Spleen (tissue), 13 donors: ENCODE measurements at places on chromosomes 1 and 21.

DNA sequence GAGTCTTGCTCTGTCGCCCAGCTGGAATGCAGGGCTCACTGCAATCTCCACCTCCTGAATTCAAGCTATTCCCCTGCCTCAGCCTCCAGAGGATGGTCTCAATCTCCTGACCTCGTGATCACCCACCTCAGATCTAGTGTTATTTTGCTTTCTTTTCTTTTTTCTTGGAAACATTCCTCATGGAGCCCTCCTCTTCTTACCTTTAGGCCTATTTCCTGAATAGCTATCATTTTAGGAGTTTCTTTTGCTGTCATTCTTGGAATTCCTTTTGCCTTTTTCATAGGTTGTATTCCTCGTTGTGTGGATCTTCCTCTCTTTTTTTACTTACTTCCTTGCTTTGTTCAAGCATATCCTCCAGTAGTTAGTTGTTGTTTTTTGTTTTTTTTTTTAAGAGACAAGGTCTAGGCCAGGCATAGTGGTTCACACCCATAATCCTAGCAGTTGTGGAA lies 173.8 kb downstream of the RASAL2 start:
- H3K4me3 ChIP-seq, result no peak overlapping the region
- H3K36me3 ChIP-seq, result no peaks in the 10 kb centered on the region
- no peaks in the 10 kb centered on the region for H3K27me3 ChIP-seq
- H3K27ac ChIP-seq, result no peak overlapping the region
- DNase-seq, result no peak

- H3K27ac ChIP-seq, result no peak overlapping the region
- H3K27me3 ChIP-seq, result no peaks in the 10 kb centered on the region
- H3K36me3 ChIP-seq, result peaks cover 25% of the 10 kb centered on the region
- peaks cover 5% of the 10 kb centered on the region for H3K4me1 ChIP-seq
Observed at GRCh38 chr1:12034381-12034801, 15.1 kb downstream of the MIIP start.

DNA sequence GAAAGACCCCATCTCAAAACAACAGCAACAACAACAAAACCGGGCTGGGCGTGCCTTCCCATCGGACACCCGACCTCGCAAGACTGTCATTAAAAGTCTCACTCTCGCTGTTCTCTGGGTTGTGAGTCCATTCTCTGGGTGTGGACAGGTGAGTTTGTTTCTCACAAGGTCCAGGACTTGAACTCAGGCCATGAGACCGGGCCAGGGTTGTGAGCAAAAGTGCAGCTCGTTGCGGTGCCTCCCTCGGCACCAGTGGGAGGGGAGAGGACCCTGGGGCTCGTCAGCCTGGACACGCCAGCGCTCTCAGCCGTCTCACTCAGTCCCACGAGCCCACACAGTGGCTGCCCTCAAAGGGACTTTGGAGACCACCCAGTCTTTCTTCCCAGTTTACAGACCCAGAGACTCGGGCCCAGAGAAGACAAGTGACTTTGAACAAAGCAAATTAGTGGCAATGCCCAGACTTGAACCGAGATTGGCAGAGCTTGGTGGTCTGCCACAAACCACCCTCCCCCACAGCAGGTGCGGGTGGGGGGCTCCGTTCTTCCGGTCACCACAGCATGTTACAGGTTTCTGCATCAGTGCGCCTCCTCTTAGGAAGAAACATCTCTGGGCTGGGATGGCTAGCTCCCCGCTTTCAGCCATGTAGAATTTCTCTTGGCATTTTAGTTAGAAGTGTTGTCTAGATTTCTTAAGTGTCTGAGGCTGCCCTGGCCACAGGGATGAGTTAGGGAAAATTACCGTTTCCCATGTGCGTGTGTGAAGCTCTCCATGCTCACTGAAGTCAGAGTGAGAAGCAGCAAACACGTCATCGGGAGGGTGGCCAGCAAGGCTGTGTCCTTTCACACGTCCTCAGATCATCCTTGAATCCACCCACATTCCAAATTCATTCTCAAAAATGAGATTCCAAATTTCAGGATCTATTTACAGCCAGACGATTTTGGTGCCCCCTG lies 28.3 kb downstream of the LRRC3 start:
- no peak overlapping the region for H3K4me3 ChIP-seq
- peak; percentile 43 for DNase-seq
- H3K4me1 ChIP-seq, result peaks cover 5% of the 10 kb centered on the region
- no peaks in the 10 kb centered on the region for H3K36me3 ChIP-seq
- H3K27ac ChIP-seq, result no peak overlapping the region
- H3K27me3 ChIP-seq, result no peaks in the 10 kb centered on the region

GRCh38 chr1:1627261-1627828 lies 4.6 kb upstream of the MMP23B start:
- no peaks in the 10 kb centered on the region for H3K36me3 ChIP-seq
- H3K4me3 ChIP-seq, result no peak overlapping the region
- peaks cover 6% of the 10 kb centered on the region for H3K4me1 ChIP-seq
- H3K27ac ChIP-seq, result no peak overlapping the region
- peaks cover 20% of the 10 kb centered on the region for H3K27me3 ChIP-seq

DNA sequence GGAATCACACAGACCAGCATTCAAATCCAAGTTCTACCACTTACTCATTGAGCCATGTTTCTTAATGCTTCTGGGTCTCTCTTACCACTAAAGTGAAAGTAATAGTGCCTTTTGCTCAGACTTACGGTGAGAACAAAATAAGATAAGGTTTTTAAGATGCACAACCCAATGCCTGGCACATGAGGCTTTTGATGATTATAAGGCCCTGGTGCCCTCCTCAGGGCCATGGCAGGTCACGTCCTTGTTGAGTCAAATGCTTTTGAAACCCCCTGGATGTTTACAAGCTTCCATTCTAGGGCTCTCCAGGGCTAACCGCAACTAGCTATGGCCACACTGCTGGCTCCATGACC lies 76.0 kb downstream of the TENT5C start:
- DNase-seq, result no peak
- no peak overlapping the region for H3K4me3 ChIP-seq
- H3K27ac ChIP-seq, result no peak overlapping the region

DNA sequence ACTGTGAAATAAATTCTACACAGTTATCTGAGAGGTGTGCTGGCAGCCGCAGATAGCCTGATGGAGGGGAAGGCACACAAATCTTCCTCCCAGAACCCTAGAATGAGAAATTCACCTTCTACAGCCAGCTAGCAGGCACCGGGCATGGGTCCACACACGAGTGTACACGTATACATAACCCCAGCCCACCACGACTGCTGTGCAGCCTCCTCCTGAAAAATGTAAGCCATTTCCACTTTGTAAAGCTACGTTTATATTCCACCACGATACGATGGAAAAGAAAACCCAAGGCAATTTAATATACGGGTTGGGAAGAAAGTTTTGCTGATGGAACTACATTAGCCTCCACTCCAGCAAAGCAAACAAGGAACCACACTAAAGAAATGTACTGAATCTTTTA lies 1.8 kb downstream of the BTG3 start:
- H3K27ac ChIP-seq, result peak overlapping the region; percentile 88
- DNase-seq, result no peak
- H3K4me3 ChIP-seq, result peak overlapping the region; percentile 84
- peaks cover 13% of the 10 kb centered on the region for H3K4me1 ChIP-seq
- no peaks in the 10 kb centered on the region for H3K27me3 ChIP-seq
- H3K36me3 ChIP-seq, result peaks cover 12% of the 10 kb centered on the region

- H3K36me3 ChIP-seq, result no peaks in the 10 kb centered on the region
- H3K4me3 ChIP-seq, result no peak overlapping the region
- H3K27me3 ChIP-seq, result no peaks in the 10 kb centered on the region
- no peak overlapping the region for H3K27ac ChIP-seq
Observed at GRCh38 chr1:2926447-2927055, 94.7 kb upstream of the ACTRT2 start.

- no peak overlapping the region for H3K4me3 ChIP-seq
- H3K36me3 ChIP-seq, result no peaks in the 10 kb centered on the region
- no peak overlapping the region for H3K27ac ChIP-seq
- H3K27me3 ChIP-seq, result no peaks in the 10 kb centered on the region
Observed at GRCh38 chr1:225691861-225692516, 39.1 kb upstream of the ENAH start.

- no peak overlapping the region for H3K4me3 ChIP-seq
Observed at GRCh38 chr1:170194451-170194850, 48.7 kb downstream of the NTMT2 start.

DNA sequence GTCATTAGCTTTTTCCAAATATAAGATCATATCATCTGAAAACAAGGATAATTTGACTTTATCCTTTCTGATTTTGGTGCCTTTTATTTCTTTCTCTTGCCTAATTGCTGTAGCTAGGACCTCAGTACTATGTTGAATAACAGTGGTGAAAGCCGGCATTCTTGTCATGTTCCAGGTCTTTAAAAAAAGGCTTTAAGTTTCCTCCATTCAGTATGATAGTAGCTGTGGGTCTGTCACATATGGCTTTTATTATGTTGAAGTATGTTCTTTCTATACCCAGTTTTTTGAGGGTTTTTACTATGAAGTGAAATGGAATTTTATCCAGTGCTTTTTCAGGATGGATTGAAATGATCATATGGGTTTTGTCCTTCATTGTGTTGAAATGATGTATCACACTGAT lies 115.8 kb downstream of the DUSP10 start:
- no peaks in the 10 kb centered on the region for H3K36me3 ChIP-seq
- no peak for DNase-seq
- H3K4me3 ChIP-seq, result no peak overlapping the region
- H3K4me1 ChIP-seq, result no peaks in the 10 kb centered on the region
- H3K27ac ChIP-seq, result no peak overlapping the region
- H3K27me3 ChIP-seq, result no peaks in the 10 kb centered on the region

GRCh38 chr1:78843546-78843945 lies 163.0 kb downstream of the ADGRL4 start:
- H3K27ac ChIP-seq, result no peak overlapping the region
- no peaks in the 10 kb centered on the region for H3K36me3 ChIP-seq
- no peaks in the 10 kb centered on the region for H3K27me3 ChIP-seq
- H3K4me1 ChIP-seq, result no peaks in the 10 kb centered on the region
- DNase-seq, result no peak
- no peak overlapping the region for H3K4me3 ChIP-seq

DNA sequence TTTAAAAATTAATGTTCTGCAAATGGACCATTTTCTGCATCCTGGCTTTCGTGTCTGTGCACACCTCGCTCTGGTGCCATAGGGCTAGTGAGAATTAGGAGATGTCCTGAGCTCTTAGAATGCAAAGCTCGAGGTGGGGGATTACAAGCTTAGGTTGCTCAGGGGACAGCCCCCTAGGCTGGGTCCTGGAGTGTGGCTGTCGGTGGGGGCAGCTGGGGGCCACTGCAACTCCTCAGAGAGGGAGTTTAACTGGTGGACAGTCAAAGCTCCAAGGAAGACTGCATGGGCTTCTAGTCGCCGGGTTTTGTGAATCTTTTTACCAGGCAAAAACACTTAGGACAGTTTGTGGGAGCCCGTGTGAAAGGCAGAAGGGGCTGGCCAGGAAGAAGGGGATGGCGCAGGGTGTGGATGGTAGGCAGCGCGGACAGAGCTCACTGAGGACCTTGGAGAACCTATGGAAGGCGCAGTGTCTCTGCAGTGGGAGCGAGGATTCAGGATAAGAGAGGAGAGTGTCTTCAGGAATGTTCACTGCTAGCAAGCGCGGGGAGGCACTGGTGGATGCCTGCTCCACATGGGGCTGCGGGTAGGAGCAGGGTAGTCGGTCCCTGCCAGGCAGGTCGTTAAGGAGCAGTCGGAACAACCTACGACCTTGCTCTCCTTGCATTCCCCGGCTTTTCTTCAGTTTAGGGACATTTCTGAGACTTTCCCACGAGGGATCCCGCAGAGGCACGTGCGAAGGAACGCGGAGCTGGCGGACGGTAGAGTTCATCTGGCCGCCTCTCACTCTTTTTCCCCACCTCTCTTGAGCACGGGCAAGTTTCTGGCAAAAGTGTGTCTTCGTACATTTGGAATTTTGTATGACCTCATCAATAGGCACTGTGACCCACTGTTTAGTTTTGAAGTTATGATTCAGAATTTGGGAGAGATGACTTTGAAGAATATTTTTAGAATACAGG lies 12.9 kb upstream of the KCNE1 start:
- no peak overlapping the region for H3K27ac ChIP-seq
- no peaks in the 10 kb centered on the region for H3K27me3 ChIP-seq
- no peak for DNase-seq
- no peak overlapping the region for H3K4me3 ChIP-seq
- peaks cover 73% of the 10 kb centered on the region for H3K4me1 ChIP-seq
- peaks cover 28% of the 10 kb centered on the region for H3K36me3 ChIP-seq

DNA sequence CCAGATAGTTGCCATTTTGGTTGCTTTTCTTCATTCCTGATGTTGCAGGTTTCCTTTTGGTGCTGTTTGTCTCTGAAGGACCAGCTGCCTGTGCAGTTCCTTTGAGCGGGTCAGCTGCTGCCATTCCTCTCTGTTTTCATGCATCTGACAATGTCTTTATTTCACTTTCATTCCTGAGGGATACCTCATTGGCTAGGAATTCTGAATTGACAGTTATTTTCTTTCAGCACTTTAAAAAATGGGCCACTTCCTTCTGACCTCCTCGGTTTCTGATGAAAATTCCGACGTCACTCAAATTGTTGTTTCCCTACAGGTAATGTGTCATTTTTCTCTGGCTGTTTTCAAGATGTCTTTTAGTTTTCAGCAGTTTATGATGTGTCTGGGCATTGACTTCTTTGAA lies 24.8 kb downstream of the CCSAP start:
- no peak for DNase-seq
- H3K4me1 ChIP-seq, result no peaks in the 10 kb centered on the region
- H3K36me3 ChIP-seq, result peaks cover 52% of the 10 kb centered on the region
- H3K27ac ChIP-seq, result no peak overlapping the region
- no peaks in the 10 kb centered on the region for H3K27me3 ChIP-seq

- H3K27ac ChIP-seq, result no peak overlapping the region
- no peaks in the 10 kb centered on the region for H3K36me3 ChIP-seq
- H3K27me3 ChIP-seq, result no peaks in the 10 kb centered on the region
- no peak for DNase-seq
Observed at GRCh38 chr1:115240297-115240696, 97.8 kb downstream of the NGF start.

DNA sequence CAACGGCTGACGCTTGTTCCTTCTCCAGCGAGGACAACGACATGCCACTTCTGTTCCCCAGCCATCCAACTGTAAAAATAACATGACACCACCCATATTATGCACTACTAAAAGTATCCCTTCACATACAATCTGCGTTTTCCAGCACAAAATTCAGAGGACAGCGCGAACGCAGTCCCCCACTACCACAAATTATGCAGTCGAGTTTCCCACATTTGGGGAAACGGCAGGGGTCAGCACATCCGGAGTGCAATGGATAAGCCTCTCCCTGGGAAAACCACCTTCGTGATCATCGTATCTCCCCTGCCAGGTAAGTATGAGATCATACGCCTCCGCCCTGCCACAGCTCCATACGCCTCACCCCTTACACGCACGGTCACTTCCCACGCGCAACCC lies 120.9 kb downstream of the PPIAL4G start:
- DNase-seq, result no peak
- H3K36me3 ChIP-seq, result no peaks in the 10 kb centered on the region
- H3K4me3 ChIP-seq, result no peak overlapping the region
- H3K27me3 ChIP-seq, result no peaks in the 10 kb centered on the region
- H3K27ac ChIP-seq, result no peak overlapping the region
- peaks cover 13% of the 10 kb centered on the region for H3K4me1 ChIP-seq

DNA sequence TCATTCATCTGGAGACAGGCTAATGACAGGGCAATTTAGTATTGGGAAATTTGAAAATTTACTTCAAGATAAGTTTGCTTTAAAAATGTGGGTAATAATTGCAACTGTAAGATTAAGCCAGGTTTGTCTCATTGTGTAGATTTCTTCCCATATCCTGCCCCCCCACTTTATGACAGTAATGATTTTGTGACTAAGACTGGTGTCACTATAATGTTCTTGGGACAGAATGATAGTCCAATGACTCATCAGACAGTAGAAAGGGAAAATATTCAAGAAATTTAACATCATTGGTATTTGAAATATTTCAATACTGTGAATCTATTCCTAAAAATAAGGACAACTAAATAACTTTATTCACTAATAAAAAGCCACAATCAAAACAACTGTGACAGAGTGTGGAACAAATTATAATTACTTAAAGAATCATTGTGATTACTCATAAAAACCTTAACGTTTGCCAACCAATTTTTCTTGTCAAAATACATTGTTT lies 36.7 kb downstream of the FH start:
- H3K27me3 ChIP-seq, result no peaks in the 10 kb centered on the region
- no peaks in the 10 kb centered on the region for H3K4me1 ChIP-seq
- H3K27ac ChIP-seq, result no peak overlapping the region
- no peak overlapping the region for H3K4me3 ChIP-seq
